Vagina (tissue), 2 donors: ENCODE measurements at places on chromosomes 7 and 10. TPM values are rescaled to one million over a fixed set of nuclear protein-coding genes. Genes with fewer than 3 reads are reported as not detected.
A peak's percentile ranks its signal among the peaks of the same experiment; 100 is the strongest.

DNA sequence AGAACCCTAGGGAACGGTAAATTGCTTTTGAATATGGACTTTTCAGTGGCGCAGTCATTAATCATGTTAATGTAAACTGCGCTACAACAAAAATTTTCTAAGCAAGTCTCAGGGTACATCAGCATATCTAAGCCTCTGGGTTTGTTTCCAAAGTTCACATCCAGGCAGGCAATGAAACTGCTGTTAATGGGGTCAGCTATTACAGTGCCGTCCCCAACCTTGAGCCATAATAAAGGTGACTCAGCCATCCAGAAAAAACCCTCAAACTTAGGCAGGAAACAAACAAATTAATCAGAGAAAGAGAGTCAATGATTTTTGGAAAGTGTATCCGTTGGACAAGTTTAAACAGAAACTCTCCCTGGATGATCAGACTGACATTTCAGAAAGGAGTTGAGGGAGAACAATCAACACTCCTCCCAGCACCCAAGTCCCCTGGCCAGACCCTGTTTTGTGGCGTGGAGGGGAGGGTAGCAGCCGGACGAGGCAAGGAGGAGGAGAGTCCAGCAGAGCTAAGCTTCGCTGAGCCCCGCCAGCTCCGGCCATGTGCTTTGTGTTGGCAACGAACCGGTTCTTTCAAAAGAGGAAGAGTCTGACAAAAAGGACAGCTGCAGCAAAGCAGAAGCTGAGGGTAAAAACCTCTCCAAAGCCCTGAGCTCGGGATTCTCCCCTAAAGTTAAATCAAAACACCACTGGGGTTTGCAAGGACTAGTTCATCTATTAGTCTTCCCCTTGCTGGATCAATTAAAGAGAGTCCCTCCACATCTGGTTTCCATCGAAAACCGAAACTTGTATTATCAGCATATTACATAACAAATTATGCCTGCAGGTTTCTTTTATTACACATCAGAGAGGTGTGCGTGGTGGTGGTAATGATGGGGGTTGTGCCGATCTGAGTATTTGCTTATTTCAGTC lies 3.6 kb downstream of the FAM53B start:
- H3K36me3 ChIP-seq = no peaks in the 10 kb centered on the region
- peak overlapping the region; percentile 90 for H3K27ac ChIP-seq
- peak; percentile 92 for DNase-seq
- H3K27me3 ChIP-seq = no peaks in the 10 kb centered on the region
- peak overlapping the region; percentile 13 for H3K4me3 ChIP-seq

DNA sequence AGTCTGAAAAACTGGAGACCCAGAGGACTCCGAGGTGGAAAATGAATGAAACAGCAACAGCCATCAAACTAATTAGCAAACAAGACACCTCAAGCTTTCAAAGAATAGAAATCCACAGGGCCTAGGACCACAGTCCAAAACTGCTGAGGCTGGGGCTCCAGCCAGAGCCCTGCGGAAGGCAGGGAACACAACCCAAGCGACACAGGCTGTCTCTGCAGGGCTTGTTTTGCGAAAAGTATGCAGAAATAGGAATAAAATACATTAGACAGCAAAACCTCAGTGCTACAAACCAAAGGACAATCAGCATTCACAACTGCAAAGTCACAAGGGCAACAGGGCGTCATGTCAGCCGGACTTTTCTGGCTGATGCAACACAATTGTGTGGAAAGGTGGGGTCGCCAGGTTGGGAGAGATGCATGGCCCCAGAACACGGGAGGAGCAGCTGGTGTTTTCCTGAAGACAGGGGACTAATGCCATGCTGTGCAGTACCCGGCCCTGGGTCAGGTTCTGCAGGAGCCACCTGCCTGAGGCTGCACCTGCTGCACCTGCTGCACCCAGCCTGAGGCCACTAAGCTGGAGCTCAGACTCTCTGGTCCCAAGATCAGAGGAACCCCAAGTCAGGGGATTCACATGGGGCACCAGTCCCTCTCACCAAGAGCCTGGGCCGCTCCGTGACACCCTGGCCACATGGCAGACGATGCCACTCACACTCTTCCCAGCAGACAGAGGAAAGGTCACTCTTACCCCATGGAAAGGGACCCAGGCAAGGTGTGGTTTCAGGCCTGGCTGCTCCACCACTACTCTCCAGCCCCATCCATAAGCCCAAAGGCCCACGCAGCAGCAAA lies 74.2 kb downstream of the MAD1L1 start:
- peak overlapping the region; percentile 86 for H3K27ac ChIP-seq
- H3K27me3 ChIP-seq = no peaks in the 10 kb centered on the region
- no peak for DNase-seq
- peaks cover 23% of the 10 kb centered on the region for H3K4me1 ChIP-seq

GRCh38 chr7:50591098-50591479 lies 25.9 kb upstream of the DDC start:
- no peaks in the 10 kb centered on the region for H3K4me1 ChIP-seq
- DNase-seq = no peak
- H3K27me3 ChIP-seq = no peaks in the 10 kb centered on the region
- H3K36me3 ChIP-seq = no peaks in the 10 kb centered on the region

DNA sequence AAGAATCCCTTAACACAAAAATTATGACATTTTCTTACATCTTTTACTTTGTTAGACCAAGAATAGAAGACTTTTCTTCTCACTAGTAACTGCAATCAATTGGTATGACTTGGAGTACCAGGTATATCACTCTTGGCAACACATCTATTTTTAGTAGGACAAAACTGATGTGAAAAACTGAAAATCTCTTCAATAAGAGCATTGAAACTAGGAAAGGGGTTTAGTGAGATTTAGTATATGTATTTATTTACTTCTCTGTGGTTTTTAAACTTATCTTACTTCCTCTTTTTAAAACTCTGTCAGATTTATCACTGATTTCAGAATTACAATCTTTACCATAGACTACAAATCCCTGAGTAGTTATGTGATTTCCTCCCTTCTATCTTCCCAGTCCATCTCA lies 366.2 kb downstream of the PCDH15 start:
- no peaks in the 10 kb centered on the region for H3K4me1 ChIP-seq
- no peaks in the 10 kb centered on the region for H3K36me3 ChIP-seq
- H3K4me3 ChIP-seq = no peak overlapping the region
- DNase-seq = no peak

GRCh38 chr10:11535346-11535959 lies 76.0 kb downstream of the USP6NL start:
- H3K27me3 ChIP-seq = no peaks in the 10 kb centered on the region
- peaks cover 9% of the 10 kb centered on the region for H3K4me1 ChIP-seq
- no peak overlapping the region for H3K27ac ChIP-seq
- no peak for DNase-seq
- no peaks in the 10 kb centered on the region for H3K36me3 ChIP-seq

DNA sequence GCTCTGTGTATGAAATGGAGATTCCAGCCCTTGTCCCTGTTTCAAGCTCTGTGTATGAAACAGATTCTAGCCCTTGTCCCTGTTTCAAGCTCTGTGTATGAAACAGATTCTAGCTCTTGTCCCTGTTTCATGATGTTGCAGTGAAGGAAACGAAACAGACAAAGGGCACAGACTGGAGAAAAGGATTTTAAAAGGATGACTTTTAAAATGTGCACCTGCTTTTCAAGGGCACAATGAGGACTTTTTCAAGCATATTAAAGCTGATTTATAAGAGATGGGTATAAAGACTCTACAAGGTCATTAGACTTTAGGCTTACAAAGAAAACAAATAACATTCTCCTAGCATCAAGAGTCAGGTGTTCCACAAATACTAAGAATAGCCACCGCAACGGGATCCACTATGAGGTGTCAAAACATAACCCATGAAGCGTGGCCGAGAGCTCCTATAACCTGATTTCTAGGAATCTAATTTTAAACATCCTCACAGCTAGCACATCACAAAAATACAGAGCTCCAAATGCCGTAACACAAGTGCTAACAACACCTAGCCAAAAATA lies 29.0 kb downstream of the DIP2C start:
- no peaks in the 10 kb centered on the region for H3K36me3 ChIP-seq
- H3K4me1 ChIP-seq = peaks cover 49% of the 10 kb centered on the region
- no peaks in the 10 kb centered on the region for H3K27me3 ChIP-seq
- H3K4me3 ChIP-seq = no peak overlapping the region

The ITPRID1 gene
- total RNA-seq = not detected

DNA sequence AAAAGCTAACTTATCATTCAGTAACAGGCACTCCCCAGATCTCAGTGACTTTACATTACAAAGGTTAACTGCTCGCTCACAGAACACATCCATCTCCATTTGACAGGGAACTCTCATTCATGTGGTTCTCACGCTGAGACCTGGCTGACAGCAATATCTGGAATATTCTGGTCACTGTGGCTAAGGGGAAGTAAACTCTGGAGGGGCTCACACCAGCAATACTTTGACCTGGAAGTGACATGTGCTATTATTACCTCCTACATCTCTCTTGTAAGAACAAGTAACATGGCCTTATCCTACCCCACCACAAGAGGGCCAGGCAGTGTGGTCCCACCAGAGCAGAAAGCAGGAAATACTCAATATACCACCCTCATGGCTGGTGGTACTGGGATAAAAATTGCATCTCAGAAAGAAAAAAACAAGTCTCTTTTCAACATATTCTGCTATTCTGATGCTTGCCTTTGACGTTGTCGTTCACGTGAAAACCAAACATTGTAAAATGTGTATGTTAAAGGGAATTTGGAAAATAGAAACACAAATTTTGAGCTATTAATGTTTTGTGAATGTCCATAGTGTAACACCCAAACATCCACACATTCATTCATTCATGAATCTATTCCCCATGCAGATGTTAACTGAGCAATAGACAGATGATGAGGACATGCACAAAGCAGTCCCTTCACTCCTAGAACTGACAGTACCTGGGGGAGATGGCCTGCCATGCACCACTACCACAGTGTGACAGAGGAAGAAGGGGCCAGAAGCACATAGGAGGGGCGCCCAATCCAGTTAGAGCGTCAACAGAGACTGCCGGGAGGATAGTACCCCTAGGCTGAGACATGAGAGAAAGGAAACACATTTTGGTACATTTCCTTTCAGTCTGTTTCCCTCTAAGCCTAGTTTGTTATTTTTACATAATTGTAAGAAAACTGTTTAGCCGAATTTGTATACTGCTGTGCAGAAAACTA lies 166.0 kb upstream of the SP4 start:
- H3K36me3 ChIP-seq = no peaks in the 10 kb centered on the region
- no peak for DNase-seq
- H3K27me3 ChIP-seq = no peaks in the 10 kb centered on the region
- H3K4me3 ChIP-seq = no peak overlapping the region

- H3K27me3 ChIP-seq = no peaks in the 10 kb centered on the region
- DNase-seq = no peak
- peaks cover 85% of the 10 kb centered on the region for H3K4me1 ChIP-seq
- peak overlapping the region; percentile 81 for H3K27ac ChIP-seq
These were observed 8.7 kb downstream of the TTYH3 start for GRCh38 chr7:2640482-2640830.

The MSMB gene
- not detected for total RNA-seq

DNA sequence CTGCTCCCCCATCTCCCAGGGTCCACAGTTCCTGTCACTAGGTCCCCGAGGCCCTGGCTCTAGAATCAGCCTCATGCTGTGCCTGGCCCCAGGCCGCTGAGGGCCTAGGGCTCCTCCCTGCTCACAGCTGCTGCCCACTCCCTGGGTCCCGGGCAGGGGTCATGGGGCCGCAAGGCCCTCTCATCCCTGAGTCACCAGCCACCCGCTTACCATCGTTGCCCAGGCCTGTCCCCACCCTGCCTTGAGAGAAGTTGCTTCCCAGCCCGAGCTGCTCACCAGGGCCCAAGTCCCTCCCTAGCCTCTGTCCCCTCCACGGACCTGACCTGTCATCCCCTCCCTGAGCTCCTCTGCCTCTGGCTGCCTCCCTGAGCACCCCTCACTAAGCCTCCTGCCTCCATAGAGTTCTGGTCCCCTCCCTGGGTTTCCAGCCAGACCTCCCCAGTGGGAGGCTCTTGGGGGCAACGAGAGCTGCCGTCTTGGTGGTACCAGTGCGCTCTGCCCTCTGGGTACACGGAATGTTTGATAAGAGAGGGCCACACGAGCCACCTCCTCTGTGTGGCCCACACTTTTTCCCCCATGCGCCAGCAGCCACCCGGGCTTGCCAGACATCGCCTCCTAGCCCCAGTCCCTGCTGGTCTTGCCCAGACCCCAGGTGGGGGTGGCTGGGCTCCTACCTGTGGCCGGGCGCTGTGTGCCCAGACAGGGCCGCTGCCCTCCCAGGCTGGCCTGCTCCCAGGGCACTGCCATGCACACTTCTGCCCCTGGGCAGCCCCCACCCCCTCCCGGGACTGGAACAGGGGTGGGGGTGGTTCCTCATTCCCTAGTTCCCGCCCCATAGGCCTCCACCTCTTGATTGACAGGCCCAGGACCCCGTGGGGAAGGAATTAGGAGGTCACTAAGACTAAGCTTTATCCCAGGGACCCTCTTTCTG lies 21.3 kb downstream of the MLXIPL start:
- H3K4me3 ChIP-seq = no peak overlapping the region
- no peaks in the 10 kb centered on the region for H3K4me1 ChIP-seq
- no peaks in the 10 kb centered on the region for H3K36me3 ChIP-seq
- no peaks in the 10 kb centered on the region for H3K27me3 ChIP-seq

The AKR1C2 gene
- total RNA-seq = 104 TPM

DNA sequence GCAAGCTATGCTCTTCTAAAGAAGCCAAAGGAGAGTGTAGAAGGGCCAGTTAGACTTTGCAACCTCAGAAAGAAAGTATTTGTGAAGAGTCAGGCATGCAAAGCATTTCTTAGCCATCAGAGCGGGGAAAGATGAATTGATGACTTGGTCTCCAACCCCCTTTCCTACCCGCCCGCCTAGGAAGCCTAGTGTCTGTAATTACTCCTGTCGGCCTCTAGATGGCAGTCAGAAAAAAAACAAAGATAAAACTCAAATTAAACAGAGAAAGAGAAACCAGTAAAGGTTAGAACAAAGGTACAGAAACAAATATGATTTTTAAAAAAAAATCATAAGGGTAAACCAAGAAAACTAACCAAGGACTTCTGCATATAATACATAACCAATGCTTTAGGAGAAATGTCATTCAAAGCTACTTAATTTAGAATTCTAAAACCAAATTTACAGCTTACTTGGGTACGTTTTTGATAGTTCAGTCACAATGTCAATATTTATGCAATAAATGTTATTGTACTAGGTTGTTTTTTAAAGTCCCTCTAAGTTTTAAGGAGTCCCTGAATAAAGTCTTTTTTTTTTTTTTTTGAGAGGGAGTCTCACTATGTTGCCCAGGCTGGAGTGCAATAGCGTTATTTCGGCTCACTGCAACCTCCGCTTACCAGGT lies 97.6 kb downstream of the LYZL1 start:
- H3K4me3 ChIP-seq = no peak overlapping the region
- no peak overlapping the region for H3K27ac ChIP-seq
- no peak for DNase-seq
- H3K36me3 ChIP-seq = no peaks in the 10 kb centered on the region
- no peaks in the 10 kb centered on the region for H3K4me1 ChIP-seq
- H3K27me3 ChIP-seq = no peaks in the 10 kb centered on the region
